ENCODE measurements at places on chromosomes 2 and 18.

DNA sequence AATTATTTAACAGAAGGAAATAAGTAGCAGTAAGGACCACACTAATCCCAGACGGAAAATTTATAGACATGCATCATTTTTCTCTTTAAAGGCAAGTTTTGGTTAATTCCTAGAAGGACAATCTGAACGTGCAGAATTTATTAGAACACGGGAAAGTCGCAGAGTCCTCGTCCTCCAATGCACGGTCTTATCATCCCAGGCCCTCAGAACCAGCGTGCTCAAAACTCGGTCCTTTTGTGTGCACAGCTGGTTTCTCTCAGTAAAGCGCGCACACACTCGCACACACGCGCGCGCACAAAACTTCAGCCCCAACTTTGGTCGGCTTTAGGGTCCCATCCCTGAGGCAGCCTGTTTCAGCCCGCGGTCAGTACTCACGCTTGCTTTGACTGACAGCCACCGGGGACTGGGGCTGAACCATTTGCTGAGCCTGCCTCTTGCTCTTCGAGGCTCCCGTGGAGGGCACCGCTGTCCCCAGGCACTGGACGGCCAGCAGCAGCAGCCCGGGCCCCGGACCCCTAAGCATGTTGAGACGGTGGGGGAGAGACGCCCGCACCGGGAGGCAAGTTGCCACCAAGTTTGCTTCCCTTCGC lies 493 bp downstream of the FN1 start:
- DNase-seq: peak; percentile 14

GRCh38 chr2:225288986-225289385 lies 110.5 kb upstream of the NYAP2 start:
- no peak for DNase-seq

GRCh38 chr2:233165895-233166661 lies 85.4 kb upstream of the ATG16L1 start:
- peak; percentile 21 for DNase-seq

- DNase-seq: peak; percentile 66
Measured at GRCh38 chr2:226683196-226683595, 116.4 kb downstream of the IRS1 start.

- no peak for DNase-seq
Measured at GRCh38 chr18:31711365-31712172, 27.2 kb upstream of the B4GALT6 start.

- DNase-seq: no peak
Measured at GRCh38 chr2:172912266-172912665, 163.4 kb upstream of the MAP3K20 start.

- no peak for DNase-seq
Measured at GRCh38 chr18:79944126-79944731, 7.2 kb downstream of the SLC66A2 start.

- no peak for DNase-seq
Measured at GRCh38 chr2:70261501-70261900, 3.6 kb downstream of the PCYOX1 start.

- DNase-seq: no peak
Measured at GRCh38 chr2:239263669-239264491, 136.9 kb downstream of the HDAC4 start.

DNA sequence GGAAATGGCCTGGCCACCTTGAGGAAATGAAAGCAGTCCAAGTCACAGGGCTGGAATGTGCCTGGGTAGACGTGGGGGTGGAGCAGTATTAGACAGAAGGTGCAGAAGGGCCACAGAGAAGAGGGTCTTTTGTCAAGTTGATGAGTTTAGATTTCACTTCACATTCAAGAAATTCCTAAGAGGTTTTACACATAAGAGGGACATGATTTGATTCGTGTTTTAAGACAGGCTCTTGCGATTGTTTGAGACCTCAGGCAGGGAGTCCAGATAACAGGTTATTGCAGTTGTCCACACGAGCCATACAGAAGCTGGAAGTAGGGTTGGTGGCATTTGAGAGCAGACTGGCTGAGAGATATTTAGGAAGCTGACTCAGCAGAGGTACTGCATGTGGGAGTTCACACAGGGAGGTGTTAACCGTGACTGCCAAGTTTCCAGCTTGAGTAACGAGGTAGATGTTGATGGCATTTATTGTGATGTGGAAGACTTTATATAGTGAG lies 64.6 kb downstream of the NEB start:
- DNase-seq: no peak

- peak; percentile 30 for DNase-seq
Measured at GRCh38 chr2:23235292-23235691, 149.7 kb upstream of the KLHL29 start.

- peak; percentile 68 for DNase-seq
Measured at GRCh38 chr2:9440058-9440727, 16.7 kb downstream of the CPSF3 start.

DNA sequence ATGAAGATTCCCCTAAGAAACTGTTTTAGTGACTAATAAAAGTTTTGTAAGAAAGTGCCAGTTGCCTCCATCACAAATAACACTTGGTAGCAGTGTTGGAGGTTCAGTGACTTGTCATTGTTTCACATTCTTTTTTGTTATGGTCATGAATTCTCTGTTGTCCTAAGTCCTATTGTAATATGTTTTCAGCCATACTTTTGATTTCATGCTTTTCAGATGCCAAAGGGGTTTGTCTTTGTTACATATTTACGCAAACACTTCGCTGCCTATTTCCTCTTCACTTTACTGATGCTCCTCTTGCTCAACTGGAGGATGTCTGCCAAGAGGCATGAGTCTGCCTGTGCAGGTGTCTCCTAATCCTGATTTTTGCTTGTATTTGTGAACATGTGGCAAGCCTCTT lies 66.6 kb downstream of the PHLPP1 start:
- peak; percentile 96 for DNase-seq

DNA sequence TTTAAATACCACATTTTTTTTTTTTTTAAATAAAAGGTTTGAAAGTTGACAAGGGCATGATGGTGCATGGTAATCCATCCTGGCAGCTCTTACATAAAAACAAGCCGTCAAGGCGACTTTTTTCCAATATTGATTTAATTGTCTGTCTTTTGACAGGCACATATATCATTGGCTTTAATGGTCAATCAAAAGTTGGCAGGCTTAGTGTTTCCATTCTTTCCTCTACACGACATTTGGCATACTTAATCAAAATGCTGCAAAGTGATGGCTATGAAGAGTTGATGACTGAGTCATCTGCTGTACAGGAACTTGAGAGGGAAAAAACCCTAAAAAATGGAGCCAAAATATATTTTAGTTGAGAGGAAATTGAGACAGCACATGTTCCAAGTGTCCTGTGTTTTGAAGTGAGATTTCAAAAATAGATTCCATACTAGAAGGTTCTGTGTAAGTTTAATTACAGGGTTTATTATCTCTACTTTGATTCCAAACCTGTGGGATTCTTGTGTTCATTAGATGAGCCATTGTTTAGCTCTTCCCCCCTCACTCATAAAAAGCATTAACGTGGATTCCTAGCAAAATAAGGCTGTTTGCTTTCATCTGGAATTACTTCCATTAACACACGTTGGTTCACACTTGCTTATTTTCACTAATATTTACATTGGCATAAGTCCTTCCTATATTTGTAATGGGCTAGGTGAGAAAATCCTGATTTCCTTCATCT lies 3.2 kb downstream of the TSHZ1 start:
- peak; percentile 65 for DNase-seq

DNA sequence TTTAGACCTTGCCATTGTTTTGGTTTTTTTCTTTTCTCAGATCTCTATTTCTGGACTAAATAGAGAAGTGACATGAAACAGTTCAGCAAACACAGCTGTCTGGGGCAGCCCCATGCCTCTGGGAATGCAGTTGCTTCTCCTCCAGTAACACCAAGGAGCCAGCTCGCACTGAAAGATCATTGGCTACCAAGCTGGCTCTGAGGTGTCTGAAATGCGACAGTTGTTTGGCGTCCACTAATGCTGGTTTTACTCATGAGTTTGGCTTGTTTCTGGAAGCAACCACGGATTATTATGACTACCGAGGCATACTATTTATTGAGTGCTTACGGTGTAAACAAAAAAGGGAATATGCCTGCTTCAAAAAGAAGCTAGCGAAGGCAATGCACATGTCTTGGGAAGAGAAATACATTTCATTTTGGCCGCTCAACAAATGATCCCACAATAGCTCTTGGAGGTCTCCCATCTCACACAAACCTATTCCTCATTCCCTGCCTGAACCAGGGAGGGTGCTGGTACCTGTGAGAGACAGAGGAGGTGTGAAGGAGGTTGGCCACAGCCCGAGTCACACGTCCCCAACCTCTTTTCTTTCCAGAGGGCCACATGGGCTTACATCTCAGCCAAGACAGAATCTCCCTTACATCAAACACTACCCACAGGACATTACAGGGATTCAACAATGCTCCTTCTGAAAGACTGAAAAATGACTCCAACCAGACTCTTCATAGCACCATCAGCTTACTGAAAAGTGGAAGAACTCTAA lies 37.5 kb upstream of the NEB start:
- peak; percentile 77 for DNase-seq

DNA sequence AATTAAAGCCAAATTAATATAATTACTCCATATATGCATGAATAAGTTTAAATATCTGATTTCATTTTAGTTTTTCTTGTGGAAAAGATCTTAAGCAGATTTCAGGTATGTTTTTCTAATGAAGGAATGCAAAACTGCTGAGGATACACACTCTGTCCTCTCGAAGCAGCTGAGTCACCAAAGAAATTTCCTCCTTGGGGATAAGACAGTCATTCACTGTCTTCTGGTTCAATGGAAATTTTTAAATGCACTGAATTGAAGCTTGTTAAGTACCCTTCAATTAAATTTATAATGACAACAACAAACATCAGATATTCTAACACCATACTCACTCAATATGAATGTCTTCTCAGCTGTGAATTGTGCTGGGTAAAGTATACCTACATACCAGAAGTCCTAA lies 101.5 kb upstream of the DNER start:
- DNase-seq: peak; percentile 44

- no peak for DNase-seq
Measured at GRCh38 chr2:57402755-57403154, 643.9 kb upstream of the VRK2 start.

GRCh38 chr18:39500306-39500705 lies 1934.7 kb upstream of the CELF4 start:
- no peak for DNase-seq

- peak; percentile 59 for DNase-seq
Measured at GRCh38 chr2:227871375-227871791, at the start of gene DAW1. Gene DAW1, plus strand, starts transcription at chr2:227871631. Its CDS starts 59 bp downstream, at chr2:227871690.

DNA sequence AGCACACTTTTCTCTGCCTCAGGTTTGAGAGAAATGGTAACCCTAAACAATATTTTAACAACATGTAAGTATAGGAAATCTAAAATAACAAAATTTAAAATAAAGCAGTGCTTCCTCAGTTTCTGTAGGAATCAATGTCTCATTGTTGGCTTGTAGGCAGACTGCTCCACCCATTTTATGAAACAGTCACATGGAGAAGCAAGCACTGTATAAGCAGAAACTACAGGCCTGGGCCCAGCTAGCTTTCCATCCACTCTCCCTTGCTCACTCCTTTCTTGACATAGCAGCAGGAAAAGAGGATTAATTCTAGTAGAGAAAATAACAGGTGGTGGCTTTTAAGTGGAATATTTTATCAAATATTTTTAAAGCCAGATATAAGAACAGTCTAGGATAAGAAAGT lies 97.2 kb downstream of the PLEKHM3 start:
- no peak for DNase-seq

DNA sequence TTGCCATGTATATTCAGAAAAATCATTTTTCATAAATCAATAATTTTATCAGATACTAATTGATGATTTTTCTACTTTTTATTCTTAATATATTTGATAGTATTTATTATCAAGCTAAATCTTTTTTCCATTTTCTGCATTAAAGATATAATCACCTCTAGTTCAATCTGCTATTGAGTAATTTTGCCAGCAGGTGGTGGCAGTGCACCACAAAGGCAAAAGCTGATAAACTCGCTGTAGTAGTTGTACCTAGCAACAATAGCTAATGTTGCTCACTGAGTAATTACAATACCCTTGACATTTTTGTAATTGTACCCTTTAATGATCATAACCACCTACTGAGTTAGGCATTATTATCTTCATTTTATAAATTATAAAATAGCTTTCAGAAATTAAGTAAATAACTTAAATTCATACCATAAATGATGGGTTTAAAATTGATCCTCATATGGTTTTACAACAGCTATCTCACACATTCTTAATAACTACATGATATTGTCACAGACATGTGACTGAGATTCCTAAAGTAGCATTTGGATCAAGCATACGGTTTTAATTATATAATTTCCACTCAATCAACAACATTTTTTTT lies 52.0 kb upstream of the CALCRL start:
- peak; percentile 72 for DNase-seq

DNA sequence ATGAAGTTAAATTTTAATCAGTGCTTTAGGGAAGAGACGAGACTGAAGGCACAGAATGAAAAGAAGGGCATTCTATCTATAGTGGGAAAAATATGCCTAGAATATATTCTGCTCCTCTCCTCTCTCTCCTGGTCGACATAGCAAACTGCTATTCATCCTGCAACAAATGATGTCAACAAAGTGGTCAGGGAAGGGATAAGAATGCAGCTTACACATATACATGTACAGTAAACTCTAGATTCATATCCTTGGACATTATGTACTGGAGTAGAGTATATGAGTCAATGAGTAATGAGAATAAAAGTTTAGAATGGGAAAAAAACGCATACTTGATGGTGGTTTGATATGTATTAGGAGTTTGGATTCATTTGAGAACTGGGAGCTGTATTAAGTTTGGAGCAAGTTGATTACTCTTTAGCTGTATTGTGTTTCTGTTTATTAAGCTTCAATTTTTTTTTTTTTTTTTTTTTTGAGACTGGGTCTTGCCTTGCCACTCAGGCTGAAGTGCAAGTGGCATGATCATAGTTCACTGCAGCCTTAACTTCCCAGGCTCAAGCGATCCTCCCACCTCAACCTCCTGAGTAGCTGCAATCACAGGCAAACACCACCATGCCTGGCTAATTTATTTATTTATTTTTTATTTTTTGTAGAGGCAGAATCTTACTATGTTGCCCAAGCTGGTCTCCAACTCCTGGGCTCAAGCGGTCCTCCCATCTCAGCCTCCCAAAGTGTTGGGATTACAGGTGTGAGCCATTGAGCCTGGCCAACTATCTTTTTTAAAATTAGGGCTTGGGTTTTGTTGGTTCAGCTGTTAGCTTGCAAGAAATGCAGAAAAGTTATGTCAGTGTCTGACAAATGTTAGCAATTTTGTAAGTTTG lies 53.8 kb downstream of the STAT1 start:
- DNase-seq: peak; percentile 47

DNA sequence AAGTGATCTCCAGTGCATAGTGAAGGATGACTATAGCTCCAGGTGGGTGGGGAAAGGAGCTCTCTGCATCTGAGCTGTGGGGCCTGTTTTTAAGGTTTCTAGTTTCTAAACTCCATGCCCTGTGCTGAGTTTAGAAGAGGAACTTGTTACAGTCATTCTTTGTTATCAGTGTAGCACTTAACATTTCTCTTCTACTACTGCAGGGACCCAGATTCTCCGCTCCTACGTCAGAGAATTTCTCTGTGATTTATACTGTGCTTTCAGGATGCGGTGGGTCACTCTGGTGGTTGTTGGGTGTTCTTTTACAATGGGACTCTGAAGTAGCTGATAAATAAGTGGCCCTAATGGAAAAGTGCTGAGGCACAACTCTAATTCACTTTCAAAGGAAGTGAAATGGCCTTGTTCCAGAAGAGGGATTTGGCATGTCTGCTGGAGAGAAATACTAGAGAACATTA lies 122.0 kb downstream of the WDSUB1 start:
- DNase-seq: no peak

All from fibroblast of mammary gland (primary cell).